ENCODE measurements at places on chromosomes 6 and 20.

GRCh38 chr6:108751851-108752732 is 96.1 kb upstream of the ARMC2 start:
- DNase-seq, result no peak

DNA sequence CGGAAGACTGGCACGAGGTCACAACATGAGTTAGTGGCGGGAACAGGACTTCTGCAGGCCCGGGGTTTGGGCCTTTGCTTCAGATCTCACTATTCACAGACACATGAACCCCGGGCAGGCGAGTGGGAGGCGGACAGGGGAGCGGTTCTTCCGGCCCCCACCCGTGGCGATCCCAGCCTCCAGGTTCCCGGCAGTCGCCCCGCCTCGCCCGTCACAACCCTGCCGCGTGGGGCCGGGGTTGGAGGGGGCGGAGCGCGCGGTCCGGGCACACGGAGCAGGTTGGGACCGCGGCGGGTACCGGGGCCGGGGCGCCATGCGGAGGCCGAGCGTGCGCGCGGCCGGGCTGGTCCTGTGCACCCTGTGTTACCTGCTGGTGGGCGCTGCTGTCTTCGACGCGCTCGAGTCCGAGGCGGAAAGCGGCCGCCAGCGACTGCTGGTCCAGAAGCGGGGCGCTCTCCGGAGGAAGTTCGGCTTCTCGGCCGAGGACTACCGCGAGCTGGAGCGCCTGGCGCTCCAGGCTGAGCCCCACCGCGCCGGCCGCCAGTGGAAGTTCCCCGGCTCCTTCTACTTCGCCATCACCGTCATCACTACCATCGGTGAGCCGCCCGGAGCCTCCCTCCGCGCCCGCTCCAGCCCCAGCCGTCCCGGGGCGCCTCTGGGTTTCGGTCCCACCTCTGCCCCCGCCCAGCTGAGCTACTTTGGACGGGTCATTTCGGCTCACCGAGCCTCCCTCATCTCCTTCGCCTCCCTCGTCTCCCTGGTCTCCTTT is at the start of gene KCNK15:
TSS of gene KCNK15 (plus strand) at position 268 of the 769 bp plus-strand sequence. CDS start at position 314, 46 bp downstream.
- no peak for DNase-seq

DNA sequence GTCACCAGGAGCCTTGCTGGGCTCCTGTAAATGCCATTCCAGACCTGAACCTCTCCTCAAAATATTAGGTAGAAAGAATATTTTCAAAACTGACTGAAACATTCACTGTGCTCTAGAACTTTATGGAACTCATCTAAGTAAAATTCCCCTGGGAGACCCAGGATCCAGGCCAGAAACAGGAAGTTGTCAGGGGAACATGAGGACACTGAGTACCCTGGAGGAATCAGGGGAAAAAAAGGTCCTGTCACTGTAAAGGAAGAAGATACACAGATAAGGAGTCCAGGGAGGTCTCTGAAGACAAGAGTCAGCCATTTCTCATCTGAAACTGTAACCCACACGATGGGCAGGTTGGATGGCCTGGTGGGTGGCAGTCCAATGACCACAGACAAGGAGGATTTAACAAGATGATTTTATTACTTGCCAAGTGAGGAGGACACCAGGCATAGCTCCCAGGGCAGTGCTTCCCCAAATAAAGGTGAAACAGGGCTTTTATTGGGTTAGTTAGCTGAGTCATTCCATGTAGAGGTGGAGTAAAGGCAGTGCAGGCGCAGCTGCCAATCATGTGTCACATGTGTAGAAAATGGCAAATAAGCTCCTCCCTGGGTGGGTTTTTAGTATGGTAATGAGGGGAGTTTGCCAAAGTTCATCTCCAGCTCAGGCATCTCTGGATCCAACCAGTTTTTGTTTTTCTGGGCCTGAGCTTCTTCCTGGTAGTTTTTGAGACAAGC is 138.5 kb downstream of the RCAN2 start:
- DNase-seq, result no peak

DNA sequence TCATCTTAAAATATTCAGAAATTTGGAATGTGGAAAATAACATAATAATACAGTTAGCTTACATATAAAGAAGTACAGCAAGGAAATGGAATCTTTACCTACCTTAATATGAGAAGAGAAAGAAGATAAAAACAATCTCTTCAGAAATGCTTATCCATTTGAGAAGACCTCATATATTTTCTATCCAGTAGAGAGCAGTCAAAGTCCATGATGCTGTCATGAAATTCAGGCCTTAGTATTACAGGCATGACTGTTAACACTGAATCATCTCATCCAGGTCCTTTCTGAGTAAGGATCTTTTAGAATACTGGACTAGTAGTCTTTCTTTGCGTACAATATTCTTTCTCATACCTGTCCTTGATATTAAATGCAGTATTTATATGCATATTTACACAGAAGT is 713.4 kb downstream of the CD109 start:
- DNase-seq, result no peak

DNA sequence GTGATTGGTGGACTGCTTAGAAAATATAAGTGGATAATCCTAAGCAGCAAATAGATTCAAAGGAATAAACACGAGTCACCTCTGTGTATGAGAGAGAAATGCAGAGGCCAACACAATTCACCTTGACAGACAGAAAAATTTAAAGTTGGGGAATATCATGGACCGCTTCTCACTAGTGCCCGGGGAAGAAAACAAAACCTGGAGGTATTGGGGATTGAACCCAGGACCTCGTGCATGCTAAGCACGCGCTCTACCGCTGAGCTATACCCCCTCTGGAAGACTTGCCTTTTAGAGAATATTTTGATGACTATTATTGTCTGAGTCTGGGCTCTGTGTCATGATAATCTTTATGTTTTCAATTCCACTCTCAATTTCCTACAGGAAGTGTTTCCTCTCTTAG is 111.9 kb downstream of the TRIM27 start:
- DNase-seq, result peak; percentile 22

DNA sequence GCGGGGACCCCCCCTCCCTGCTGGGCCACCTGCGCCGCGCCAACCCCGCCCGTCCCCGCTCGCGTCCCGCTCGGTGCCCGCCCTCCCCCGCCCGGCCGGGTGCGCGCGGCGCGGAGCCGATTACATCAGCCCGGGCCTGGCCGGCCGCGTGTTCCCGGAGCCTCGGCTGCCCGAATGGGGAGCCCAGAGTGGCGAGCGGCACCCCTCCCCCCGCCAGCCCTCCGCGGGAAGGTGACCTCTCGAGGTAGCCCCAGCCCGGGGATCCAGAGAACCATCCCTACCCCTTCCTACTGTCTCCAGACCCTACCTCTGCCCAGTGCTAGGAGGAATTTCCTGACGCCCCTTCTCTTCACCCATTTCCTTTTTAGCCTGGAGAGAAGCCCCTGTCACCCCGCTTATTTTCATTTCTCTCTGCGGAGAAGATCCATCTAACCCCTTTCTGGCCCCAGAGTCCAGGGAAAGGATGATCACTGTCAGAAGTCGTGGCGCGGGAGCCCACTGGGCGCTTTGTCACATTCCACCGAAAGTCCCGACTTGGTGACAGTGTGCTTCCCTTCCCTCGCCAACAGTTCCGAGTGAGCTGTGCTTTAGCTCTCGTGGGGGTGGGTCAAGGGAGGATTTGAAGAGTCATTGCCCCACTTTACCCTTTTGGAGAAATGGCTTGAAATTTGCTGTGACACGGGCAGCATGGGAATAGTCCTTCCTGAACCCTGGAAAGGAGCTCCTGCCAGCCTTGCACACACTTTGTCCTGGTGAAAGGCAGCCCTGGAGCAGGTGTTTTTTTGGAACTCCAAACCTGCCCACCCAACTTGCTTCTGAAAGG is 2.1 kb downstream of the VEGFA start:
- DNase-seq, result peak; percentile 74

Data from HEK293T (cell line).